ENCODE measurements at places on chromosomes 4 and X.

- DNase-seq = no peak
Measured at GRCh38 chr4:140579278-140579677, 10.5 kb upstream of the UCP1 start.

- no peak for DNase-seq
Measured at GRCh38 chr4:53674903-53675302, 83.6 kb upstream of the LNX1 start.

- DNase-seq = no peak
Measured at GRCh38 chr4:152997288-152997687, 61.2 kb downstream of the FHDC1 start.

GRCh38 chr4:159762672-159763071 is 659.8 kb downstream of the RAPGEF2 start:
- no peak for DNase-seq

- DNase-seq = no peak
Measured at GRCh38 chrX:148382983-148383382, 117.4 kb upstream of the AFF2 start.

DNA sequence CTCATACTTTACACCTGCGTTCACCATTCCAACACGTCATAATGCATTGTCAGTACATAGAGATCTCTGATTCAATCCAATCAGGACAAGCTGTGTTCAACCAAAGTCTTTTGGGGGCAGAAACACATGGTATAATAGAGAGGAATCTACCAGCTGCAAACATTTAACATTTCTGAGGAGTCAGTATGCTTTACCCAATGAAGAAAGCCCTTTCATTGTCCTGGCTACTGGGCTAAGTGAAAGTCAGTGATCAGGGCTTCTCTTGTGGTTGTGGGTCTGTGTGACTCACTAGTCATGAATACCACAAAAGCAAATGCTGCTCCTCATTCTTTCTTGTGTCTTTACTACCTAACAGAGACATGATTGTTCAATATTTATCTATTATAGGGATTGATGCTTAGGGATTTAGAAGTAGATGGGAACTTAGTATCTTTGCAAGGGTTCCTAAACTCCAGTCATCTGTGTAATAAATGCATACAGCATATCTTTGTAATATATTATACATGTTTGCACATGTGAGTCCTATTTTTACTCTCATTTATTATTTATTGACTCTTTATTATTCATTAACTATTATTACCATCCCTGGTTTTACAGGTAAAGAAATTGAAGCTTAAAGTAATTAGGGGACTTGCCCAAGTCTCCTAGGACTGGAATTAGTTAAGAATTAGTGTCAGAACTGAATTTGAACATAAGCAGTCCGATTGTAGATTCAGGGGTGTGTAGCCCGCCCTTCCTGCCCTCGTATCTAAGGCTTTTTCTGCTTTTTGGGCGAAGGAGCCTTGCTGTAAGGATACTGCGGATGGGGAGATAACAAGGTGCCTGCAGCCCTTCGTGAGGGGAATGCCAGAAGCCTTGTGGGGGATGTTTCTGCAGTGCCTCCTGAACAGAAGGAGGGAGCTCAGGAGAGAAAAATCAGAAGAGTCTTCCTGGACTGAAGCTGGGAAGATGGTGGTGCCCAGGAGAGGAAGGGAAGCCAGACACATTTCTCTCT is 353.1 kb upstream of the BOD1L1 start:
- DNase-seq = no peak

DNA sequence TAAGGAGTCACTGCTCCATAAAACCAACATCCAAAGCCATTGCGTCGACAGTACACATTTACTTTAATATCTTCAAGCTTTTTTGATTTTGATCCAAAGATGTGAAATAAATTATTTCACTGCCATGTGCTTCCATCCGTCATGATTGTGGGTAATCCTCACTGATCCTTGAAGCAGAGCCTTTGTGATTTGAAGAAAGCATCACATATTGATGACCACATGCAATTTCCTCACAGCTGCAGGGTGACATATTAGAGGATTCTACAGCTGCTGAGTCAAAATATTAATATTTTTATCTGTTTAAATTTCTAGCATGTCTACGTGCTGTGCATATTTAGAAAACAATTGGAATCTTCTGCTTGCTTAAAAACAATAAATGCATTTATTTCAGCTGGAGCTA is 196.8 kb upstream of the ANXA3 start:
- no peak for DNase-seq

DNA sequence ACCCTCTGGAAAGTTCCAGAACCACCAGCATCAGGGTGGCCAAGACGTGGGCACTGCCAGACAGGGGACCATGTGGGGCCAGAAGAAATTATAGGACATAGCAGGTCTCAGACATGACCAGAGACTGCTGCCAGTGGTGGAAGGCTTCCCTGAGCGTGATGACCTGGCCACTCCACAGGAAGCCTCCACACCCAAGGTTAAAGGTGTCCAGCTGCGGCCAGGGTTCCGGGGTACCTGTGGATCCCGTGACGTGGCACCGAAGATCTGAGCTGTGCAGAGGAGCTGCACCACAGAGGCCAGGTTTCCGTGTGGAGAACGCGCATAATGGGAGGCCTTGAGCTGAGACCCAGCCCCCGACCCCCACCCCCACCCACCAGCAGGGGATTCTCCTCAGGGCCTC is 16.4 kb upstream of the CTBP1 start:
- no peak for DNase-seq

- DNase-seq = no peak
Measured at GRCh38 chr4:5752376-5753184, 41.6 kb downstream of the EVC start.

- DNase-seq = no peak
Measured at GRCh38 chr4:10260777-10261176, 144.2 kb upstream of the WDR1 start.

GRCh38 chrX:108304210-108304609 is 134.0 kb downstream of the COL4A6 start:
- DNase-seq = no peak

DNA sequence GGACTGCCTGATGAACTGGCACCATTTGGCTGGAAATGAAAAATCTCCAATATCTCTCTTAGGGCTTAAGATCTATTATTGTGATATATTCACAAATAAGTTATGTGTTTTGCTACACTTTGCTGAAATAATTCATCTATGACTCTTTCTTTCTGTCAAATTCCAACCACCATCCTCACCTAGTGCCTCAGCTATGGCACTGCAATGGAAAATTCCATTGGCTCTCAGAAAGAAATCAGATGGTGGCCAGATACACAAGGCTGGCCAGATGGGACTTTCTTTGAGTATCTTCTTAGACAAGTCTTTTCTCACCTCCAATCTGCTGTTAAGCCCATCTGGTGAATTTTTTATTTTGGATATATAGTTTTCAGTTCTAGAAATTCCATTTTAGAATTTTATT is 28.0 kb downstream of the NAT8L start:
- no peak for DNase-seq

DNA sequence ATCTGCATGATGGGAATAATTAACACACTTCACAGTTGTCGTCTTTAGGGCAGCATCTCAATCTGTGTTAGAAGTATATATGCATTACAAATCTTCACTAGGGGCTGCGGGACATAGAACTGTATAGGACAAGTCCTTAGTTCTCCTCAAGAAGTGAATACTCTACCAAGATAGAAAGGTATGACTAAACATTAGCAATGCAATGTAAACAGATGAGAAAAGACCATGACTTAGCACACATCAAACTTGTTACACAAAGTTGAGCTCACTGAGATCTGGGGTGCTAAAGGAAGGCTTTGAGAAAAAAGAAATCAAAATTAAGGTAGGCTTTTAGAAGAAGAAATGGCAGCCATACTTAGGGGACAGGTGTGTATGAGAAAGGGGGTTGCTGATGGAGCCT is 182.1 kb upstream of the MAP3K15 start:
- no peak for DNase-seq

DNA sequence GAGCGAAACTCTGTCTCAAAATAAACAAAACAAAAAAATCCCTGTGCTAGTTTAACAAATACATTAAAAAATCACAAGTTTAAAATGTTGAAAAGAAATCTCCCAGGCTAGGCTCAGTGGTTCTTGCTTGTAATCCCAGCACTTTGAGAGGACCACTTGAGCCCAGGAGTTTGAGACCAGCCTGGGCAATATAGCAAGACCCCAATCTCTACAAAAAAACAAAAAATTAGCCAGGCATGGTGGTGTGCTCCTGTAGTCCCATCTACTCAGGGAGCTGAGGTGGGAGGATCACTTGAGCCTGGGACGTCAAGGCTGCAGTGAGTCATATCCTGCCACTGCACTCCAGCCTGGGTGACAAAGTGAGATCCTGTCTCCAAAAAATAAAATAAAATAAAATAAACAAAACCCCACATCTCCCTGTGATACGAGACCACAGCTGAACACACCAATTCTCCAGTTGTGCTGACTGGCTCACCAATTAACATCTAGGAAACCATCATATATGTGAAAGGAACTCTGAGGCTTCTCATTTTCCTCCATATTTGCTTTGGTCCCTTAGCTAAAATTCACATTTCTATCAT is 7.3 kb downstream of the RPS4X start:
- no peak for DNase-seq

GRCh38 chr4:156933633-156934258 is 37.9 kb downstream of the PDGFC start:
- DNase-seq = no peak

DNA sequence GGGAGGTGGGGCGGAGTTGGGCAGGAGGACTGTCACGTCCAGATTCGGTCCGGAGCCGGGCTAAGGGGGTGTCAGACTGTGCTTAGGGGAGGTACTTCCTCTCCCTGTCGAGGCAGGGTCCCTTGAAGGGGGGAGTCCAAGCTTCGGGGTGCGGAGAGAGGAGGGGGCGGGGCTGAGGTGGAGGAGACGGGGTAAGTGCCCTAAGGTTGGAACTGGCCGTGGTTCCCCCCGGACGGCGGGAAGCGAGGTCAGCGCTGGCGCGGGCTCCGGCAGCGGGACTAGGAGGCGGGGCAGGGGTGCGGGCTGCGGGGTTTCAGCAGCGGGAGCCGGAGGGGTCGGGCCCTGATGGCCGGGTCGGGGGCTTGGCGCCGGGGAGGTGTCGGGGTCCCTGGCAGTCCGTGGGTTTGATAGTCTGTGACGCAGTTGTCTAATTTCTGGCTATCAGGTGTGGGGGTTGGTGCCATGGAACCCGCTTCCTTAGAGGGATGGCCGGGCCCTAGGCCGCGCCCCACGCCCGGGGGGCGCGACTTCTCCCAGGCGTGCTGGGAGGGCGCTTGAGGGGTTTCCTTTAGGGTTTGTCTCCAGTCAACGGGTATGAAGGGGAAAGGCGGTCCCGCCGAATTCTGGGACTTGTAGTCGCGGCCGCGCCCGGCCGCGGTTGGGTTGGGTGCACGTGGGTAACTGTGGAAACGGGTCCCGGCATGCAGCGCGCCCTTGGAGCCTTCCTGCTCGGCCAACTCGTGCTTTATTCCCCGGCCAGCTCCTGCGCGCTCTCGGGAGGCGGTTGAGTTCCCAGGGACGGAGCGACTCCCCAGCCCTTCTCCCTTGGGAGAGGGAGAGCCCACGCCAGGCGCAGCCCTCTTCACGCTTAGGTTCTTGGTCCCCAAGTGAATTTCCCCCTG is 1.5 kb downstream of the DCUN1D4 start:
- peak; percentile 93 for DNase-seq

GRCh38 chr4:40261231-40262076 is 64.6 kb downstream of the RHOH start:
- no peak for DNase-seq

GRCh38 chr4:10273030-10273429 is 156.4 kb upstream of the WDR1 start:
- DNase-seq = no peak

DNA sequence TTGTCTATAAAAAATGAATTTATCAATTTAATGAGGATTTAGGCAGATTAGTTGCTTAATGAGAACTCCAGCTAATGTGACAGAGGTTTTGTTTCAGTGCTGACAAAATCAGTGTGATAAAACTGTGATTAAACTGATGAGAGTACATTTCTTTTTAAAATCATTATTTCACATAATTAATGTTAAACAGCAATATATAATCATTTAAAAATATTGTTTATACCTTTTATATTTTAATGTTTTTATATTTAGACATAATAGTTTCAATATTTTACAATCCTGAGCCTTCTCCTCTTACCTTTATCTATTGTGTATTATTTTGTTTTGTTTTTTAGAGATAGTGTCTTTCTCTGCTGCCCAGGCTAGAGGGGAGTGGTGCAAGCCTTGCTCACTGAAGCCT is 47.1 kb upstream of the MAB21L2 start:
- no peak for DNase-seq

DNA sequence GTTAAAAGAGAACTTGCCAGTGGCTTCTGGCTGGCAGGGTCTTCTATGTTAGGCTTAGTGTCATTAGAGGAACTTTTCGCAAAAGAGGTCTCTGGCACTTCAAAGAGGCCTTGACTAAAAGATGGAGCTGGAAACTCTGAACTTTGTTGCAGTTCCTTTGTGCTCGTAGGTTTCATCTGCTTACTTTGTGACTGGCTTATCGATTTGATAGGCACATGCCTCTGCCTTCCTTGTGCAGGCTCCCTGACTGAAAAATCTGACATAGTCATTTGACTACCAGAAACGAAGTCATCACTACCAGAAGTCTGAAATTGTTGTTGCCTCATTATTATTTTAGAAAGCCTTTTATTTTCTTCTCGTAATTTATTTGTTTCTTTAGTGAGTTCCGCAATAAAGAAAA is 93.9 kb upstream of the IL13RA1 start:
- no peak for DNase-seq

DNA sequence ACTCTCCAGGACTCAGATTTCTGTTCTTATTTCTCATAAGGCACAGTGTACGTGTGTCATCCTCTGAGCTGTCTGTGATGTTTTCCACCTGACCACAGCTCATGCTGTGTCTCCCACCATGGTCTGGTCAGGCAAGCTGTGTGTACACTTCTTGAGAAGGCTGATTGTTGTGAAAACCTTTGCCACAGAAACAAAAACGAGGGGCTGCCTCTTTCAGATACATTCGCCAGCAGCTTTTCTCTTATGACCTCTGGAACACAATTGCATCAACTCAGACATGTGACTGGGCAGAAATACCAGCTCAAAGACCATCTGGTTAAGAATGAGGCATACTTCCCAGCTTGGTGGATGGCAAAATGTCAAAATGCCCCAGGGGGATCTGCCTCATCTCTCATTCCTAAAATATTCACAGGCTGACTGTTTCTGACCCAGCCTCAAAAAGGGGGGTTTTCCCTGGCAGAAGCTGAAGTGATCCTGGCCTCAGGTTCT is 46.1 kb downstream of the PGRMC2 start:
- DNase-seq = no peak

- no peak for DNase-seq
Measured at GRCh38 chr4:78542373-78542772, 9.2 kb upstream of the ANXA3 start.

DNA sequence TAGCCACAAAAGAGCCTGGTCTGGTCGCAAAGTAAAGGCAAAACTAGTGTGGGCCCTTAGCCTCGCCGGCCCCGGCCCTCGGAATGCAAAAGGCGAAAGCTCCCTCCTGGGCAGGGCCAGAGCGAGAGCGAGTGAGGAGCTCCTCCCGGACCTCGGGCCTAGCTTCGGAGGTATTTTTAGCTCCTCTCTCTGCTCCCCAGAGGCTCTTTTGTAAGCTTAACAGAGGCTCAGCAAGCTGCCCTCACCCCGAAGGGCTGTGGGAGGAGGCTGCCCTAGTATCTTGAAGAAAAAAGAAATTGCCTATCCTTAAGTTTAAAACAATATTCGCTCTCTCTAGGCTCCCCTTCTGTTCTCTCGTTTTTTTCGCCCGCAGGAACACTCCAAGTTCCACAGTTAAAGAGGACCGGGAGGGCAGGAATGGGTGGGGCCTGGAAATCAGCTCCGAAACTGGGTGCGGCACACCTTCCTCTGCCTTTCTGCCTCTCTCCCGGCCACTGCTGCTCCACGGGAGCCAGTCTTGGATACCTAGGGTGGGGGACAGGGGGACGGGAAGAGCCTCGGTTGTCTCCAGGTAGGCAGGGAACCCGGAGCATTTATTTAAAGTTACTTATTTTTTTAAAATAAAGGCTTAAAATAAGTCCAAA is 12.1 kb downstream of the HAND2 start:
- DNase-seq = no peak

GRCh38 chr4:129094347-129094746 is 1.0 kb upstream of the SCLT1 start:
- no peak for DNase-seq

All from Peyer's patch (tissue), 4 donors.